NCI-H2029 (cell line): ENCODE measurements at places on chromosomes 5 and 9.

- DNase-seq = no peak
These were observed 10.5 kb downstream of the DOCK2 start for GRCh38 chr5:169647566-169647965.

DNA sequence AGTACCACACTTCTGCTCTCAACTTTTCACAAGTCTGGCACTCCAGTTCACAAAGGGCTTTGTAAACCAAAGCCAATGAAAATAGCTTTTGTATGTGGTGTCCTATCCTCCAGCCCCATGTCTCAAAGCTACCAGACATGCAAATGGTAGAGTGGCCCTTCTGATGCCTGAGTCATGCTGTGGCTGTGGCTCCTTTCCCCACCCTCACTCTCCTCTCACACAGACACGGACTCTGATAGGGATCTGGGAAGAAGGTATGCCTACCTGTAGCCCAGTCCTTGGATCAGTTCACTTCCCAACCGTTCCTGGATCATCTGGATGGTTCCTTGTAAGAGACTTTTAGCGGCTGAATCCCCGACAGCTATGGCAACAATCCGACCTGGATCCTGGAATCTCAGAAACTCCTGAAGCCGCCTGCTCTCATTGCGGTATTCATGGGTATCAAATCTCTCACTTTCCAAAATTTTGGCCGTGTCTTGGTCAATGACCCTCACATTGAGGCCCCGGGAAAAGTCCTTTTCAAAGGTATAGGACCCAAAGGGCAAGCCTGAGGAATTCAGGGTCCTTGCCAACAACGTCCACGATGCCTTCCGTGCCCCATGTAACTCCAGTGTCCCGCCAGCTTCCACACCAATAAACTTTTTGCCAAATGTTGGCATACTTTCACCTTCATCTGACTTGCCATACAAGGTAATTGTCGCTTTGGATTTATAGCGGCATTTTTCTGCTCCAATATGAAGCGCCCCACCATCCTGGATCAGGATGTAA lies 23.4 kb downstream of the CEMIP2 start:
- DNase-seq = no peak

- DNase-seq = no peak
These were observed 56.1 kb upstream of the ZNF300 start for GRCh38 chr5:150960791-150961396.

GRCh38 chr9:130054325-130054786 lies 650 bp downstream of the GPR107 start:
- no peak for DNase-seq

- no peak for DNase-seq
These were observed 57.8 kb downstream of the BARX1 start for GRCh38 chr9:93897075-93897970.

GRCh38 chr9:128323212-128323730 lies 632 bp downstream of the COQ4 start:
- no peak for DNase-seq

DNA sequence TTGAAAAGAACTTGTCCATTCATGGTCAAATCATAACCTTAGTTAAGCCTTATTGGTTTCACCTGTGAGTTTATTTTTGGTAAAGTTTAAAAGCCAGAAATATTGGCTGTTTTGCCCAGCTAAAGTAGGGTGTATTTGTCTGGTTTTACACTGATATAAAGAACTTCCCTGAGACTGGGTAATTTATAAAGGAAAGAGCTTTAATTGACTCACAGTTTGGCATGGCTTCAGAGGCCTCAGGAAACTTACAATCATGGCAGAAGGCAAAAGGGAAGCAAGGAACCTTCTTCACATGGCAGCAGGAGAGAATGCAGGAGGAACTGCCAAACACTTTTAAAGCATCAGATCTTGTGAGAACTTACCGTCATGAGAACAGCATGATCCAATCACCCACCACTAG lies 55.3 kb downstream of the JAKMIP2 start:
- DNase-seq = no peak

DNA sequence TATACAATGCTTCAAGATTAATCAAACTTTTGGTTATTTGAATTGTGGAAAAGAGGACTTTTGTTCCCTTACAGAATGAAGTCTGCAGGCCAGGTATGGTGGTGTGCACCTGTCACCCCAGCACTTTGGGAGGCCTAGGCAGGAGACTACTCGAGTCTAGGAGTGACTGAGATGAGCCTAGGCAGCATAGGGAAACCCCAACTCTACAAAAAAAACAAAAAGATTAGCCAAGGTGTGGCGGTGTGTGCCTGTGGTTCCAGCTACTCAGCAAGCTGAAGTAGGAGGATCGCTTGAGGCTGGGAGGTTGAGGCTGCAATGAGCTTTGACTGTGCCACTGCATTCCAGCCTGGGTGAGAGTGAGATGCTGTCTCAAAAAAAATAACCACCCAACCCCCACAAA lies 9.3 kb downstream of the CCNH start:
- no peak for DNase-seq

DNA sequence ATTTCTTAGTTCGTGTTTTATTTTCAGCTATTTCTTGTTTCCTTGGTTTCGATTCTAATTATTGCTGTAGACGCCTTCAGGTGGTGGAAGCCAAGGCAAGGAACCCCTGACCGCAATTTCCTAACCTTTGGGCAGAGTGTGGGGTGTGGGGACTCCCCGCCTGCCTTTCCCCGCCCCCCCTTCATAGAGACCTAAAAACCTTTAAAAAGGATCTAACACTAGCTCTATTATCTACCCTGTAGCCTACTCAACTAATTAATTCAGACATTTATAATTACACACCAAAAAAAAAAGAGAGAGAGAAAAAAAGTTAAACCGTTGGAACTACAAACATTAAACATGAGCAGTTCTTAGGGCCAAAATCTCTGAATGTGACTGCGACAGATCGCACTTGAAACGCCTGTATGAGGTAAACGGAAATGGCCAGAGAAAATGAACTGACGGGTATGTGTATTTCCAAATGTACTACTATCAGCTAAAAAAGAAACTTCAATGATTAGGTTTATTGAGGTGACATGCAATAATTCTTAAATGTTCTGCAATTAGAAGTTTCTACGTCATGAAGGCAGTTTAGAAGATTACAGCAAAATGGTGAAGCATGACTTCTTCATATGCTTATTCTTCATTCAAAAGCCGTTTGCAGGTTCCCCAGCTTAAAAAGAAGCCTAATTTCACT lies 19.0 kb upstream of the FER start:
- DNase-seq = no peak

- DNase-seq = no peak
These were observed 11.3 kb downstream of the FLT4 start for GRCh38 chr5:180637962-180638680.

DNA sequence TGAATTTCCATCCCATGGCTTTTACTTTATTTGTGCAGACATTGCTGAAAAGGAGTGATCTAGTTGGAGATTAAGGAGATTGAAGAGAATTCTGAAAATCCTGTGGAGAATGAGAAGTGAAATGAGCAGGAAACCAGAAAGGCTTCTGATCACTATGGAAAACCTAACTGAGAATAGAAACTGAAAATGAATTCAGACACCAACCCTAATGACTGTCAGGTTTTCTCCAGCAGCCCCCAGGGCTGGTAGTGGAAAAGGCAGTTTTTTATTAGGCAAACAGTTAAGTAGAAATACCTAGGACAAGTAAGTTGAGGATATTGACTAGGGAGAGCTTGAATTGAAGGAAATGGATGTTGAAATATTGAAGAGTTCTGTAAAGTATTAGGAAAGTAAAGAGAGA lies 14.7 kb upstream of the ARRDC3 start:
- DNase-seq = no peak

- peak; percentile 82 for DNase-seq
These were observed at the start of the genes GBA2 and RGP1 for GRCh38 chr9:35748858-35749514. Gene GBA2, minus strand, starts transcription at chr9:35749228. Its CDS starts 524 bp downstream, at chr9:35748704. Gene RGP1, plus strand, starts transcription at chr9:35749287. Its CDS starts 469 bp downstream, at chr9:35749756.

DNA sequence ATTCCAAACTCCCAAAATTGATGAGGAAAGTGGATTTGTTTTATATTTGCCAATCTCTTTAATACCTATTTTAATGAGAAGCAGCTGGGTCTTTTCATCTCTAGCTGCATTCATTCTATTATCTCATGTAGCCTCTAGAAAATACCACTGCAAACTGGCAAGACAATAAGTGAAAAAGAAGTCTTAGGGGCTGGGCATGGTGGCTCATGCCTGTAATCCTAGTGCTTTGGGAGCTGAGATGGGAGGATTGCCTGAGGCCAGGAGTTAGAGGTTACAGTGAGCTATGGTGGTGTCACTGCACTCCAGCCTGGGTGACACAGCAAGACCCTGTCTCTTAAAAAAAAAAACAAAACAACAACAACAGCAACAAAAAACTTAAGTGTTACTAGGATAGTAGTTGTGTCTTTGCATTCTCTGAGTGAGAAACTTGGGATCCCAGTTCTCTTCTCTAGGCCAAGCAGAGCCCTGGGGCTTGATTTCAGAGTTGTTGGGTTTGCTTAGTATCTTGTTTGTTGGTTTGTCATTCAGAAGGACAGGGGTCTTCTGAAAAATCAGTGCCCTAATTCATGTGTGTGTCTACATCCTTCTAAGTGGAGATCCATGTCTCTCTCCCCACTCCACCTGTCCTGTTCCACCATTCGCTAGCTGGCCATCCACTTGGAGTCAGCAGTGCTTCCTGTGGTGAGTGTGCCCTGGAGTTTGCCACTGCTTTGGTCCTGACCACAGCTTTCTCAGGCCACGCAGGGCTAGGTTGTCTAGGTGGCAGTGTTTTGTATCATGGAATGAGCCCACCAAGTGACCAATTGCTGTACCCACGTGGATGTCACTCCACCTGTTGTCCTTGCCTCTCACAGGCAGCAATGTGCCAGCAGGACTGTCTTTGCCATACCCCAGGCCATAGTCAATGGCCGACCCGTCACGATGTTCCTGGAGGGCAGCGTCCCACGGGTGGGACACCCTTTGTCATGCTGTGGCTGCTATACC lies 19.5 kb downstream of the MARCHF6 start:
- DNase-seq = no peak

- DNase-seq = no peak
These were observed 30.0 kb upstream of the FOXI1 start for GRCh38 chr5:170075696-170076095.

DNA sequence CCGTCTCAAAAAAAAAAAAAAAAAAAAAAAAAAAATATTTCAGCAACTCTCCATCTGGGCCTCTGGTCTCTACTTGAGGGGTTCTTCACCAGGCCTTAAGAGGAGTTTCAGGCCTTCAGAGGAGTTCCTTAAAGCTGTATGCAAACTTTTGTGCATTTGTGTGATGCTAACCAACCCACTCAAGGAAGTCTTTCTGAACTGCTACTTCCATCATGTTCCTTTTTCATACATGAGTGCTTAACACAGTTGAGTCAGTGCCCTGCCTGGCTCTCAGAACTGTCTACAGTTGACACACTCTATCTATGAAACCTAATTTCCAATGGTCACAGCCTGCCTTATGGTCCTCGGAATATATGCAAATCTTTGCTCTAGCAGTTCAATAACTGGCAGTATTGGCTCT lies 146.5 kb downstream of the MEF2C start:
- no peak for DNase-seq

DNA sequence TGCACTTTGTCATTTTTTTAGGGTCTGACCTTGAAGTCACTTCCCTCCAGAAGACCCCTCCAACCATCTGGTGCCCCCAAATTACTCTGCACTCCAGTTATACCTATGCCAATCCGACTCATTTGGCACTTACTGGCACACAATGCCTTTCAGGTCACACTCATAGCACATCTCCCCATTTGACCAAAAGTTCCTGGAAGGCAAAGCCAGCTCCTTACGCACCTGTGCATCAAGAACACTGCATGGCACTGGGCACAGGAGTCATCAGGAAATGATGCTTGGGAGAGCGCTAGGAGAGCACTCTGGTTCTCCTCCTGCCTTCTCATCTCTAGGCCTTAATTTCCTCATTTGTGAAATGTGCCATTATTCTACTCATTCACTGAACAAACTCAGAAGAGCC lies 2.9 kb downstream of the TNIP1 start:
- DNase-seq = no peak

- no peak for DNase-seq
These were observed 350 bp upstream of the SLC25A46 start for GRCh38 chr5:110738503-110738811.
